Renal cortical epithelial cell (primary cell): ENCODE measurements at places on chromosomes 7 and 10. TPM values are rescaled to one million over a fixed set of nuclear protein-coding genes. Genes with fewer than 3 reads are reported as not detected.

- DNase-seq: no peak
Measured at GRCh38 chr7:16563281-16564022, 36.8 kb downstream of the LRRC72 start.

- peak; percentile 16 for DNase-seq
Measured at GRCh38 chr7:87152897-87153641, 816 bp downstream of the DMTF1 start.

- no peak for DNase-seq
Measured at GRCh38 chr10:61923950-61924274, 22.4 kb downstream of the ARID5B start.

DNA sequence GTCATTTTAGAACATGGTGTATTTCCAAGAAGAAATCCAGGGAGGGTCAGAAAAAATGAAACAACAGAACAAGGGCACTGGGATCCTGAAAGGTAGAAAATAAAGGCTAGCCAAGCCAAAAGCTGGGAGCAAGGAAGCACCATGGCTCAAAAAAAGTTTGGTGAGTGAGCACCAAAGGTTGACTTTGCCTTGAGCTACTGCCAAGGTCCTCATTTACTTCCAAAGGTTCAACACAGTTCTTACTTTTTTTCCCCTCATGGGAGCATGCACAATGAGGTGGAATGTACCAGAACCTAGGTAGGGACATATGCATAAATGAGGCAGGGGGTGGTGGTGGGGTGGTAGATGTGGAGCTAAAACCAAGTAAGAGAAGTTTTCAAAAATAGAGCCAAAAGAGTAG is 182.8 kb downstream of the CPEB3 start:
- DNase-seq: no peak

The CCDC201 gene
- not detected in 2 replicates for total RNA-seq

The CLRN3 gene
- 0.65 TPM in 1 of 2 replicates, not detected in the other for total RNA-seq

DNA sequence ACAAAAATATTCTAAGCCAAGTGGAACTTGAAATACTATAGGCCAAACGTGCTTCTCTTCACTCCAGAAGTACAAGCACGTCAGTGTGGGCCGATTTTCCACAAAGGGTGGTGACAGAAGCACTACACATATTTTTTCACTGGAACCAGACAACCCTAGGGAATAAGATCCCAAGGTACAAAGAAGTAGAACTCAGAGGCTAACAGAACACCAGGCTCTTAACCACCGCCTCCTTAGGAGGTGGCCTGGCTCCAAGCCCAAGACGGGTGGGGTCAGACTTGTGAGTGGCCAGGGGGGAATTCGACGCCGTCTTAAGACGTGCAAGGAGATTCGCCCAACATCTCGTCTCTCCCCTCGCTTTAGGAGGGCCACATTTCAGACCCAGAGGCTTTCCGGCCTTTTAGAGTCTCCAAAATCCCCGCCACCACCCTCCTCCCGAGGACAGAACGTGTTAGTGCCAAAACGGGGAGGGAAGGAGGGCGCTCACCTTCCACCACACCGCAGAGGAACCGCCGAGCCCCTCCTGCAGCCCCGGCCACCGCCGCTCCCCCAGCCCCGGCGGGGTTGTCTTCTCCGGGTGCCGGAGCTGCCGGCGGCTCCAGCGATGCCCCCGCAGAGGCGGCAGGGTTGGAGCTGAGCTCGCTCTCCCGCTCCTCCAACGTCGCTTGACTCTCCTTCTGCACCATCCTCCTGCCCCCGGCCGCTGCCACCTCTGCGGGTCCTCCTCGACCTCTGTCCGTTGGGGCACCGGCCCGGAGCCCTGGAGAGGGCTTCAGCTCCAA is 716 bp downstream of the OGA start:
- DNase-seq: peak; percentile 90

DNA sequence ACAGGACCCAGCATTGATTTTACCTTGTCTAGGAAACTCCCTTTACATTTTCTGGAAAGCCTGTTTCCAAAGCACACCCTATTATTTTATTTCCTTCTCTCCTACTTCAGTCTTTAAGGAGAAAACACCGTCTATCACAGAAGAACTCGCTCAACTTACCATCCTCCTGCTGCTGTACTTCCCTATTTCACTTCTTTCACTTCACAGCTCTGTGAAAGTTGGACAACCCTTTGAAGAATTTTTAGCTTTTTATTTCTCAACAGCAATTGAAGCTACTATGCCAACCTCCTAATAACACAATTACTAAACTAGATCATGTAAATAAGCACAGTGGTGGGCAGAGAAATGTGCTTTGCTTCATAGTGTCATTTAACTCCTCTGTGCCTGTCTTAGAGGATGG is 166.5 kb downstream of the TFEC start:
- DNase-seq: no peak

DNA sequence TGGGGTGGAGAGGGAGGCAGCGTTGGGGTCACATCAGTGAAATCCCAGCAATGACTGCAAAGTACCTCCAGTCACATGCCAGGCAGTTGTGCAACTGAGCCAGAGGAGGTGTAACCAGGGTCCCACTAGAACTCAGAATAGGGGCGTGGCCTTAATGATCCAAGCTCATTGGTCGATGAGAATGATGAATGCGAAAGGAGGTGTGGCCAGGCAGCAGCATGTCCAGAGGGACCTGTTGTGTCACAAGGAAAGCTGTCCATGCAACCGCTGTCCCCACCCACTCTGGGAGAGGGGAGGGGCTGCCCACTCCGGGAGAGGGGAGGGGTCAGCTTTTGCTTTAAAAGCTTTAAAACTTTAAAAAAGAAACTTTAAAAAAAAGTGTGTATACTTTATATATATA is 25.3 kb upstream of the MTPAP start:
- no peak for DNase-seq

DNA sequence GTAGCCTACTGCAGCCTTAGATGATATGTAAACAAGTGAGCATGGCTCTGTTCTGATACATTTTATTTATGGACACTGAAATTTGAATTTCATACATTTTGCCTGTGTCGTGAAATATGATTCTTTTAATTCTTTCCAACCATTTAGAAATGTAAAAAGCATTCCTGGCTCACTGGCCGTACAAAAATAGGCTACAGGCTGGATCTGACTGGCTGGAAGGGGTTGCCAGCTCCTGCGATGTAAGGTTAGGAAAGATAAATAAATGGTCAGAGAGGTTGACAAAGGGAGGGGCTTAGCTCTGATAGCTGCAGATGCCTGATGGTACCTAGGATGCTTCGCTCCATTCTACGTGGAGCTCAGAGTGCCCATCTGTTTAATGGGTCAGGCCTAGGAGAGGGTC is 3.4 kb downstream of the ADCYAP1R1 start:
- DNase-seq: no peak

- no peak for DNase-seq
Measured at GRCh38 chr7:137507096-137507495, 163.6 kb upstream of the PTN start.

DNA sequence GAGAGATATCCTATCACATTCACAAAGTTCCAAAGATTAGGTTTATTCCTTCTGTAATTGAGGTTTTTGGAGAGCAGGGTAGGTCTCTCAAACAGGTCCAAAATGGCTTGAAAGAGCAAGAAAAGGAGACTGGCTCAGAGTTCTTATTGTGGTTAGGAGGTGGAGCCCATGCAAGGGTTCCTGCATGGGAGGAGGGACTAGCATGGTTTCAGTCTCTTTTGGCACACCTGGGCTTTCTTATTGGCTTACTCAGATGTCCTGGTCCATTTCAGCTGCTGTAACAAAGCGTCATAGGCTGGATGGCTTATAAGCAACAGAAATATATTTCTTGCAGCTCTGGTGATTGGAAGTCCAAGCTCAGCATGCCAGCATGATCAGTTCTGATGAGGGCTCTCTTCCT is 493.1 kb downstream of the REEP3 start:
- no peak for DNase-seq

GRCh38 chr10:24496906-24497305 is 226.8 kb downstream of the ARHGAP21 start:
- no peak for DNase-seq

- DNase-seq: no peak
Measured at GRCh38 chr7:113996405-113996804, 77.6 kb upstream of the PPP1R3A start.

The GTPBP4 gene
- 50.0 and 66.5 TPM in 2 replicates for total RNA-seq

The CHST3 gene
- total RNA-seq: 32.3 and 69.4 TPM in 2 replicates
